ENCODE measurements at places on chromosomes 12 and 14. TPM values are rescaled to one million over a fixed set of nuclear protein-coding genes. Genes with fewer than 3 reads are reported as not detected.

Gene NGB
- total RNA-seq: not detected

Gene A2M
- 275 TPM for total RNA-seq

Gene GLIPR1L1
- not detected for total RNA-seq

Gene TMEM63C
- 2.8 TPM for total RNA-seq

Gene DNAI7
- total RNA-seq: 0.95 TPM

Gene AICDA
- not detected for total RNA-seq

Gene SLC5A8
- total RNA-seq: not detected

Gene PTGDR
- total RNA-seq: 0.19 TPM

Gene PRH2
- total RNA-seq: not detected

Gene TAS2R31
- total RNA-seq: 1.7 TPM

Gene NEUROD4
- not detected for total RNA-seq

Gene CRIP2
- 31.6 TPM for total RNA-seq

Gene CREBL2
- 13.9 TPM for total RNA-seq
